ENCODE measurements at places on chromosomes 5 and 9.

DNA sequence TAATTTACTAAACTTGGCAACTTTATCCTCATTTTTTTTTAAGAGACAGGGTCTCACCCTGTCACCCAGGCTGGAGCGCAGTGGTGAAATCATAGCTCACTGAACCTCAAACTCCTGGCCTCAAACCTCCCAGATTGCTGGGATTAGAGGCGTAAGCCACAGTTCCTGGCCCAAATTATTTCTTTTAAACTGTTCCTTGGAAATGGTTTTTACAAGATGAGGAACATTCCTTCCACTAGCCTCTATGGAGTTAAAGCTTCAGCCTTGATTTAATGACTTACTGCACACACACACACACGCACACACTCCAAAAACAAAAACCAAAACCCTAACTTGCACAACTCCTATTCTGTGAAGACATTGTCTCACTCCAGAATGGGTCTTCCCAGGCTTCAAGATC lies 77.2 kb upstream of the TARS1 start:
- no peak for DNase-seq

GRCh38 chr5:54944364-54944763 lies 41.0 kb downstream of the ESM1 start:
- no peak for DNase-seq

DNA sequence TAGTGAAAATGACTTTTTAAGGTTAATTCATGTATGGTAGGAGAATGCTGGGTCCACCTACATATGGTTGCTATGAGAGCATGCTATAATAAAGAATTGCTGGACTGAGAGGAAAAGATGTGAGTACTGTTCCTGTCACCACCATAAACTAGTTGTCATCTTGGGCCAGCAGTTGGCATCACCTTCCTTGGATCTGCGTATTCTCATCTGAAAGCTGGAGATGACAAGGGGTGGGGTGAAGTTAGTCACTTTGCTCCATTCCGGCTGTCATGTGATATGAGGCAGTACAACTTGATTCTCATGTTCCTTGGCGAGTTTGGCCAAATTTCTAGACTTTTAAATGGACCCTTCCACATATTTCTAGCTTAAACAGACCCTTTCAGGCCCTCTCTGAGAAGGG lies 33.3 kb downstream of the PIP5K1B start:
- DNase-seq: no peak

- DNase-seq: no peak
These were observed 56.2 kb downstream of the SSBP2 start for GRCh38 chr5:81694726-81695125.

- peak; percentile 28 for DNase-seq
These were observed 88.6 kb downstream of the ZNF354C start for GRCh38 chr5:179148703-179149170.

GRCh38 chr5:177098470-177099141 lies 11.9 kb downstream of the FGFR4 start:
- DNase-seq: peak; percentile 66

Data from Right ventricle myocardium inferior (tissue), 1 donor.